ENCODE measurements at places on chromosomes 11 and 22.

- no peak for DNase-seq
Measured at GRCh38 chr11:32279672-32280071, 155.7 kb downstream of the WT1 start.

DNA sequence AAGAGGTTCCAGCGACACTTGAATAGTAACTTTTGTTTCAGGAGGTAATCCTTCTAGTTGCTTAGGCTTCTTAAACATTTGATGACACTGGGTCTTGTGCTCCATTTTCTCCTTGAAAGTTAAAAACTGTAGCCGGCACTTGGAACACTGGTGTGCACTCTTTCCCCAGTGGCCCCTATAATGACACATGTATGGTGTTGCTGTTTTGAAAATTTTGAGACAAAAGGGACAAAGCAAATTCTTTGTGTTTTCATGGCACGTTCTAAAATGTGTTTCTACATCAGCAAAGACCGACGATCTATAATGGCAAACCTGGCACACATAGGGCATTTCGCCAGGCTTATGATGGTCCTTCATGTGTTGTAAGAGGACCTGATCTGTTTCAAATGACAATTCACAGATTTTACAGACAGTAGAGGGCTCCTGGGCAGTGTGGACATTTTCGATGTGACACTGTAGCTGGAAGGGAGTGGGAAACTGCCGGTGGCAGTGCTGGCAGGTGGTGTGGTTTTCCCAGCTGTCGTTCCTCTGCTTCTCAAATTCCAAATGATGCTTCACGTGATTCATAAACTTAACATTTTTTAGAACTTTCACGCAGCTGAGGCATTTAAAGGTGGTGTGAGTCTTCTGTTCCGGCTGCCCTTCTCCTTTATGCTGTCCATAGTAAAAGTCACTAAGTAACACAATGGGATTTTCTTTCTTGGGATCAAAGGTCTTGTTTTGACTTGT, 20.5 kb downstream of the ZNF280B start:
- DNase-seq: no peak

GRCh38 chr11:69044111-69045013, 4.4 kb upstream of the TPCN2 start:
- DNase-seq: peak; percentile 65

GRCh38 chr11:134317103-134317502, 14.7 kb upstream of the GLB1L2 start:
- no peak for DNase-seq

- DNase-seq: no peak
Measured at GRCh38 chr11:3137486-3138177, 27.5 kb downstream of the OSBPL5 start.

DNA sequence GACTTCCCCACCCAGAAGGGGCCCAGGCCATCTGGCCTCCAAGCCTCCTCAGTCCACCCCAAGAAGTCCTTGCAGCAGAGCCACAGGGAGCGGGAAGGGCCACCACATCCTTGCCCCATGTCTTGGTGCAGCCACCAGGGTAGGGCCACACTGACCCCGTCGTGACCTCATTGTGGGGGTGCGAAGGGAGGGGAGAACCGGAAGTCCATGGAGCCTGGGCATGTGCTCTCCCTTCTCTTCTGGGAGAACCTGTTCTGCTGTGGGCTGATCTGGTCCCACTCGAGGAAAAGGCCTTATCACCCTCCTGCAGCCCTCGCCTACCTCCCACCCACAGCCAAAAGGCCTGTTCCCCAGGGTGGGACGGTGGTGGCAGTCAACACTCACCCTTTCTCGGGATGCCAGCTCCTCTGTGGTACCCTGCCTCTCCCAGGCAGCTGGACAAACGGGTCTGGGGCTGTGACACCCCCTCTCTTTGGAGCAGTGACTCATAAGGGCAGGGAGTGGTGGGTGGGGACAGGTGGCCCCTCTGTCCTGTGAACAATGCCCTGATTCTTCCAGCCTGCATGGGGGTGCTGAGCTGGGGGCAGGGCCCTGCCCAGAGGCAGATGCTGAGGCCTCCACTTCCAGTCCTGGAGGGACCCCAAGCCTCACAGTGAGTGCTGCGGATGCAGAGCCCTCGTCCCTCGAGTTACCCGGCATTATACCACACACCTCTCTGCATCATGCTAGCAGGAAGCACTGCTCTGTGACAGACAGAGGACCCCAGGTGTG, 14.6 kb upstream of the CTSD start:
- DNase-seq: no peak

- no peak for DNase-seq
Measured at GRCh38 chr11:70527046-70527395, 128.7 kb downstream of the CTTN start.

GRCh38 chr11:44600839-44601383, 35.4 kb downstream of the CD82 start:
- no peak for DNase-seq

- DNase-seq: peak; percentile 34
Measured at GRCh38 chr22:41092847-41093411, 537 bp downstream of the EP300 start.

GRCh38 chr11:11998091-11998781, 10.2 kb downstream of the DKK3 start:
- peak; percentile 88 for DNase-seq

- DNase-seq: no peak
Measured at GRCh38 chr11:69951821-69952220, 126.3 kb upstream of the ANO1 start.

DNA sequence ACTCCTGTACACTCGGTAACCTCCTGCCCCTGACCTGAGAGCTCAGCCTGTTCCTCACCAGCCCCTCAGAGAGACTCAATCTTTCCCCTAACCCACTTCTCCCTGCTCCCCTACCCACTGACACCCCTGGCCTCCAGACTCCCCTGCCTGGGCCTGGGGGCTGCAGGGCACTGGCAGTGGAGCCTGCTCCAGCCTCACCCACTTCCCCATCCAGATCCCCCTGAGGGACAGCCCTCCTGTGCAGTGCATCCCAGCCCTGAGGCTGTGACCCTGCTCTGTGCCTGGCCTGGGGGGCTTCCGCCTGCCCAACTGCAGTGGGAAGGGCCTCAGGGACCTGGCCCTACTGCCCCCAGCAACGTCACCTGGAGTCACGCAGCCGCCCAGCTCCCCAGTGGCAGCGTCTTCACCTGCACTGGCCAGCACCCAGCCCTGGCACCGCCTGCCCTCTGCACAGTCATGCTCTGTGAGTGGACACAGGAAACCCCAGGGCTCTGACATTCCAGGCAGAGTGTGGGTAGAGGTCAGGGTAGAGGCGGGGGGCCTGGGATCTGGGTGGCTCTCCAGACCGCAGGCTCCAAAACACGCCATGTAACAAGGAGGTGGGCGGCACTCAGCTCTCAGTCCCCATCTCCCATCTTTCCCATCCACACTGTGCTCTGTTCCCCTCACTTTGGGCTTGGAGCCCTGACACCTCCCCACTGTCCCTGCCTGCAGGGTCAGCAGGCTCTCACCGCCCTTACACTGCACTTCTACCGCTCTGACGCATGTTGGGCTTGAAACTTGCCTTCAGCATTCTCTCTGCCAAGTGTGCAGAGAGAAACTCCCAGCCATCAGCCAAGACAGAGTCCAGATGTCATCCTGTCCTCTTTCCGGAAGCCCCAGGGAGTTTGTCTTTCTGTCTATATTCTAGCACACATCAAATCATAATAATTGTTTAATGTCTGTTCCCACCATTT, 5.1 kb downstream of the VSIG10L2 start:
- DNase-seq: no peak

- no peak for DNase-seq
Measured at GRCh38 chr11:87281496-87281895, 243.8 kb downstream of the TMEM135 start.

- no peak for DNase-seq
Measured at GRCh38 chr11:2135018-2135569, 4.1 kb downstream of the IGF2 start.

DNA sequence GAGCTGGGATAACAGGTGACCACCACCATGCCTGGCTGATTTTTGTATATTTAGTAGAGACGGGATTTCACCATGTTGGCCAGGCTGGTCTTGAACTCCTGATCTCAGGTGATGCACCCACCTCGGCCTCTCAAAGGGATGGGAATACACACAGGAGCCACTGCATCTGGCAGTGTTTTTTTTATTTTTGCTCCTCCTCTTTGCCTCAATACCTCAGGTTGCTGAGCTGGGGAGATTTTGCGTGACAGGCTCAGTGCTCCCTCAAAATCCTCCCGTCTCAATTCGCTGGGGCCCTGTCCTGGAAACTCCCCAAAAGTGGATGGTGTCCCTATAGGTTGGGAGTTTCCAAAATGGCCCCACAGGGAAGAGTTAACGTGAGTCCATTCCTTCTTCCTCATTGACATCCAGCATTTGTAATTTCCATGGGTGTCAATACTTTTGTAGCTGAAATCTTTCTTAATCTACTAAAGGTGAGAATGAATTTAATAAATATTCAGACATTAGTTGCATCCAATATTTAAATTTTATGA, 71.8 kb downstream of the GGTLC2 start:
- no peak for DNase-seq

DNA sequence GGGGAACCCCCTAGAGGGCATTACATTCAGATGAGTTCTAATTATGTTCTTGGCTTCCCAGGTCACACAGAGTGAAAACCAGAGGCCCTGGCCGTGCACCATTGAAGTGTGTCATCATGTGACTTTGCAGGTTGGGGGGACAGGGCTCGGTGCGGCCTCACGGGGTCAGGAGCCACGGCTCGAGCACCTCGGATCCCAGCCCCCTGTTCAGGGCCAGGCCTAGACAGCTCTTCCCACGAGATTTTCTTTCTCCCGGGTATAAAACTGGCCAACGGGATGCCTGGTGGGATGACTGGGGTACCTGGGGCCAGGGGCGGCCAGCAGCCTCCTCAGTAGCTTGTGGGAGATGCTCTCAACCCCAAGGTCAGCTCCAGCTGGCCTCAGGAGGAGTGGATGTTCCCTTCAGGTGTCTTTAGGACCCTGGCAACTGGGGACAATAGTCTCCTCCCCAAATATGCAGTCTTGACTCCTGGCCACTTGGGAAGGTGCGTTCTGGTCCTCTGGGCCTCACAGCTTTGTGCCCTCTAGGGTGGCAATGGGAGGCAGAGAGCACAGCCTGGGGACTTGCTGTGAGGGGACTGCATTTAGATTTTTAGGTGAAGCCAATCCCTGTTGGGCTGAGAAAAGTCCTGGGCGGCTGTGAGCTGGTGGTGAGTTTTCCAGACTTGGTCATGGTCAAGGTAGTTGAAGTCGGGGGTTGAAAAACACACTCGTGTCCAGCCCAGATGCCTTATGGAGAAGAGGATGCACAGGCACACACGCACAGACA, 95.6 kb downstream of the KCNQ1 start:
- DNase-seq: no peak
